ENCODE measurements at places on chromosomes 11 and 22.

DNA sequence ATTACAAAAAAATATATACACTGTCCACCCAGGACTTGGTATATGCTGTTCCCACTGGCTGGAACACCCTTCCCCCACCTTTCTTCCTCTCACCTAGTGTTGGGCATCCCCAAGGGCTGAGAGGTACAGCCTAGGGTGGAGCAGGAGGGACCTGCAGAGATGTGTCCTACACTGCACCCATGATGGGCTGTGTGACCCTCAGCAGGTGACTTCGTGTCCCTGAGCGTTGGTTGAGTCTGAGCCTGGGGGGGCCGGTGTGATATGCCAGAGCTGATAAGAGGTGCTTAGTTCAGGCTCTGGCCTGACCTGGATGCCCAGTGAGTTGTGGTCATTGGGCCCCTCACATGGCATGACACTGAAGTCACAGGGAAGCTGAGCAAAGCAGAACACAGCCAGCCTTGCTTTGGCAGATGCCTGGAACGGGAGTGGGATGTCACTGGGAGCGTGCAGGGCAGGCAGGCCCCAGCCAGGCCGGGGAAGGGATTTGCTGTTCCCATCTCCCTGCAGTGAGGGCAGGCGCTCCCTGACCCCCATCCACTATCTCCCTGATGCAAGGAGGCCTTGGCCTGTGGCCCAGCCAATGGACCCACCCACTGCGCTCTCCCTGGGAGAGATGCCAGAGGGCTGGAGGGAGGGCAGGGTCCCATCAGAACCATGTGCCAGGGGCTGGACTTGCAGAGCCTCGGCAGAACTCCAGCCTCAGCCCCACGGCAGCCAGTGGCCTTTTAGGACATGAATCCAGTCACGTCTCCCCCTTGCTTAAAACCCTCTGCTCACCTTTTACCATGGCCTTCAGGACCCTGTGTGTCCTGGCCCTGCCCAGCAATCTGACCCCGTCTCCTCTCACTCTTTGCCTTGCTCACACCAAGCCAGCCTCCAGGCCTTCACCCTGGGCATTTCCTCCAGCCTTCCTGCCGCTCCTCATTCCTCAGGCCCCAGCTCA, 138.9 kb downstream of the MN1 start:
- no peak for DNase-seq

- DNase-seq, result peak; percentile 63
Measured at GRCh38 chr11:363948-364761, 5.1 kb upstream of the B4GALNT4 start.

- no peak for DNase-seq
Measured at GRCh38 chr11:12007769-12008737, at the start of gene DKK3. Gene DKK3 (minus strand): TSS chr11:12008626. CDS start chr11:12008582, 44 bp downstream.

DNA sequence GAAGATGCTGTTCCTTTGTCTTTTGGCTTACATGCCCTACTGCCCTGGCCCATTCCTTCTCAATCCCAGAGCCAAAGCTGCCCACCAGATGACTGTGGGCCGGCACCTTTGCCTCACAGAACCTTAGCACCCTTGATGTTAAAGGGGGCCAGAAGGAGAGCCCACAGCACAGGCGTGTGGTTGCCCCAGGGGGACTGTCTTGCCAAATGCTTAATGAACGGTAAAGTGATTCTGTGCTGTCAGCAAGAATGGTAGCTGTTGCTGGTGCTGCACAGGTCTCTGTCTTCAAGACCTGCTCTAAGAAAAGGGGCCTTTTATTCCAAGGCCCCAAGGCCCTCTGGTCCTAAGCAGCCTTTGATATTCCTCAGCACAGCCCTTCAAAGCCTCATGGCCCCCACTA, 113.3 kb downstream of the MORC2 start:
- no peak for DNase-seq

- no peak for DNase-seq
Measured at GRCh38 chr11:125211948-125212340, 47.4 kb downstream of the PKNOX2 start.

GRCh38 chr22:24601217-24602104, 1.5 kb upstream of the GGT1 start:
- no peak for DNase-seq

DNA sequence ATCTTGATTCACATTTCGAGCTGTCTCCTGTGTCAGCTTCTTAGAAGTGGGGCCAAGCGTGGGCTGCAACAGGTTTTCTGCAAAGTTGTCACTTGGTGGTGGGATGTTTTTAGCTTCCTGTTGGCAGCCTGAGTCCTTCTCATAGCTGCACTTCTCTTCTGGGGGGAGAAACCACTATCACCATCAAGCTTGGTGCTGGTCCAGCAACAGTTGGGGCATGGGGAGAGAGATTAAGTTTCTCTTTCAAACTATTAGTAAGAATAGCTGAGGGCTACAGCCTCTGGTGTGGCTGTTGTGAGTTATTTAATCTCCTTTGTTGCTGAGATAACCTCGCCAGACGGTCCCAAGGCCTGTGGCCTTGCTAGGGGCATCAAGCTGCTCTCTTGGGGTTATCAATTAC, 123.3 kb upstream of the CRYBB3 start:
- DNase-seq, result peak; percentile 48
